ENCODE measurements at places on chromosomes 5 and 9. TPM values are rescaled to one million over a fixed set of nuclear protein-coding genes. Genes with fewer than 3 reads are reported as not detected.

GRCh38 chr9:92444841-92445240, 20.6 kb upstream of the OMD start:
- H3K4me3 ChIP-seq: no peak overlapping the region
- H3K27ac ChIP-seq: no peak overlapping the region
- no peaks in the 10 kb centered on the region for H3K27me3 ChIP-seq
- no peaks in the 10 kb centered on the region for H3K36me3 ChIP-seq
- no peak for DNase-seq

IFNW1 gene
- total RNA-seq: not detected

DNA sequence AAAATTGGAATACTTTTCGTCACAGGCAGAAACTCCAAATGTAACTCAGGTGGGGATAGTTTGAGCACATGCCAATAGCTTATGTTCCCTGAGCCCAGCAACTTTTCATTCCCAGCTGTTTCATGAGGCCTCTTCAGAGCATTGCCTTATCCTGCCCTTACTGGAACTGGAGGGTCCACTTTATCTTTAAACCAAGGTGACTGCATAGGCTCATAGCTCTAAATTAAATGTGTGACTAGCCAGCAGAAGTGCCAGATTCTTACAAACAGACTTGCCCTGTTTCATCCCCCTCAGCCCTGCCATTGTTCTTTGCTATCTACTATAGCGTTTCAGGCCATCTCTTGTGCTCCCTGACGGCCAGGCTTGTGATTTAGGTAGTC, 8.1 kb upstream of the LCP2 start:
- H3K4me3 ChIP-seq: no peak overlapping the region
- no peaks in the 10 kb centered on the region for H3K36me3 ChIP-seq
- H3K27me3 ChIP-seq: no peaks in the 10 kb centered on the region
- no peak for DNase-seq

DNA sequence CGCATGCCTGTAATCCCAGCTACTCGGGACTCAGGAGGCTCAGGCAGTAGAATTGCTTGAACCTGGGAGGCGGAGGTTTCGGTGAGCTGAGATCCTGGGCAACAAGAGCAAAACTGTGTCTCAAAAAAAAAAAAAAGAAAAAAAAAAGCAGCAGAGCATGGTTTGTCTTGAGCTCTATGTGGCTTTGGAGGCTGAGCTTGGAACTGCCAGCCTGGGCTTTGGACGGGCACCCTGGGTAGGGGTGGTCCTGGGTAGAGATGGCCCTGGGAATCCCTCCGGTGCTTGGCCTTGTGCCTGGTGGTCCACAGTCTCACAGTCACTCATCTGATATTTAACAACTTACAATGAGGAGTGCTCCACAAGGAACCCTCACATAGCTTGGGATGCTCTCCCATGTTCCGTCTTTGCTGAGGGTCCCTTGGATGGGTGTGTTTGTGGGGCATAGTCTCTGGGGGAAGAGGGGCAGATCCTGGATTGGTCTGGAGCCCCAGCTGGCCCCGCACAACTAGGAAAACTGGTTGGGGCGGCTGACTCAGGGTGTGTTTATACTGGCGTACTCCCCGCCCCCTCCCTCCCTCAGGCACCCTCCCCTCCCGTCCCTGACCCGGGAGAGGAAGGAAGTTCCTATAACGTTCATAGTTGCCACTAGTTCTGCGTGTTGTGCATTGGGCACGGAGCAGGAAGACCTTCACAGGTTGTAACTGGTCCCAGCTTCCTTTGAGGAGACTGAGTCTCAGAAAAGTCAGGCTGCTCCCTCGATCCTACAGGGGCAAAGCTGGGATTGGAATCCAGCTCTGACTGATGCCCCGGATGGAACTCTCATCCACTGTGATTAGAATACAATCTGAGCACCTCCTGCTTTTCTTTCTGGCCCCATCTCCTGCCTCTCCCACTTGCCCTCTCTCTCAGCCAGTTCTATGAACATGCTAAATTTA, 11.2 kb downstream of the IER5L start:
- 0 out of 2 replicates have a peak, but pooled peaks cover 10% of the 10 kb centered on the region for H3K27me3 ChIP-seq
- no peaks in the 10 kb centered on the region for H3K36me3 ChIP-seq
- no peak for DNase-seq

- DNase-seq: no peak
- H3K4me3 ChIP-seq: no peak overlapping the region
- H3K27me3 ChIP-seq: no peaks in the 10 kb centered on the region
- H3K4me1 ChIP-seq: peaks cover 6% of the 10 kb centered on the region
- no peaks in the 10 kb centered on the region for H3K36me3 ChIP-seq
Measured at GRCh38 chr5:163912046-163912445, 406.6 kb downstream of the MAT2B start.

DNA sequence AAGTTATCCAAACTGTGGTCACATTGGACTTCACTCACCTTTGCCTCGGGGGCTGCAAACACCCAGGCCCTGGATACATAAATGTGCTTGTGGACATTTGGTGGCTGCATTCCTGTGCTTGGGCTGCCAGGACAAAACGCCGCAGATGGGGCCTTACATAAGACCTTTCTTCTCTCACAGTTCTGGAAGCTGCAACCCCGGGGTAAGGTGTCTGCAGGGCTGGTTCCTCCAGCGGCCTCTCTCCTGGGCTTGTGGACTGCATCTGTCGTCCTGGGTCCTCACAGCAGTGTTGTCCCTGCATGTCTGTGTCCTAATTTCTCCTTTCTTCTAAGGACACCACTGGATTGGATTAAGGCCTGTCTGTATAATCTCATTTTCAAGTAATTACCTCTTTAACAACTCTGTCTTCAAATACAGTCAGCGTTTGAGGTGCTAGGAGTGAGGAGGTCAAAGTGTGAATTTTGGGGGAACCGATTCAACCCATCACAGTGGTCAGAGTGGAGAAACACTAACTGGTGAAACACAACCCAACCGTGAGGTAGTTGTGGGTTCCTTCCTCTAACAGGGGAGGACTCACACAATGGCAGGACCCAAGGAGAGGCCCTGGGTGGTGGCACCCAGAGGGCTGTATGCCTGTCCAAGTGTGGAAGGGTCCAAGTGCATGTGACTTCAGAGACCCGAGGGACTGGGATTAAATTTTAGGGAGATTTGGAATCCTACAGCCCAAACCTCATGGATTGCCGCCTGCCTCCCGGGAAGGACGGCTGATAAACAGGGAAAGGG, 415.6 kb downstream of the IRX2 start:
- no peak overlapping the region for H3K27ac ChIP-seq
- no peaks in the 10 kb centered on the region for H3K36me3 ChIP-seq
- H3K4me3 ChIP-seq: no peak overlapping the region
- no peak for DNase-seq
- H3K27me3 ChIP-seq: no peaks in the 10 kb centered on the region

JAKMIP2 gene
- total RNA-seq: 88.6 TPM

GRCh38 chr9:11417782-11418181, 805.0 kb upstream of the PTPRD start:
- no peak overlapping the region for H3K27ac ChIP-seq
- no peak overlapping the region for H3K4me3 ChIP-seq
- H3K27me3 ChIP-seq: no peaks in the 10 kb centered on the region
- no peaks in the 10 kb centered on the region for H3K36me3 ChIP-seq

DNA sequence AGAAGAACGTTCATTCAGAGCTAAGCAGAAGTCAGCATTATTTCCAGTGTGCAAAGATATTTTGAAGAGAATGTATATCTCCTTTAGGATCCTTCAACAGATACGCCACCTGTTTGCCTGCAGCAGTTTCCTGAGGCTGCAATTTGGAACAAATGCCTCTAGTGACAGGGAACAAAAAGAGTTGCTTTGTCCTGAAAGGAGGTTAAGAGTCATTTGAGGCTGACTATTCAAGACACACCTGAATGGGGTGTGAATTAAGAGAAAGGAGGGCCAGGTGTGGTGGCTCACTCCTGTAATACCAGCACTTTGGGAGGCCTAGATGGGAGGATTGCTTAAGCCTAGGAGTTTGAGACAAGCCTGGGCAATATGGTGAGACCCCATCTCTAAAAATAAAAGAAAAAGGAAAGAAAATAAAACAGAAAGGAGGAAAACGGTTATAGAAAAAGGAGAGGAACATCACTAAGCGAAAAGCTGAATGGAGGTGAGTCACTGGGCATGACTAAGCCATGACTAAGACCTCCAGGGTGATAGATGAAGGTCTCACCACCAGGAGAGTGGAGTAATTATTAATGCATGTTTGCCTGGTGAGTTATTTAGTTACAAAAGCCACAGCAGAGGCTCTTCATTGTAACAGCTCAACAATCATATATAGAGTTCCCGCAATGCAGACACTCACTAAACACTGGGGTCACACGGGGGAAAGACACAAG, 255.2 kb upstream of the TNC start:
- H3K4me1 ChIP-seq: peaks cover 44% of the 10 kb centered on the region
- no peaks in the 10 kb centered on the region for H3K36me3 ChIP-seq
- peak; percentile 81 for DNase-seq
- H3K27me3 ChIP-seq: no peaks in the 10 kb centered on the region
- H3K4me3 ChIP-seq: no peak overlapping the region

- no peaks in the 10 kb centered on the region for H3K4me1 ChIP-seq
- no peak overlapping the region for H3K4me3 ChIP-seq
- H3K27me3 ChIP-seq: no peaks in the 10 kb centered on the region
- H3K27ac ChIP-seq: no peak overlapping the region
- no peaks in the 10 kb centered on the region for H3K36me3 ChIP-seq
- no peak for DNase-seq
Measured at GRCh38 chr9:33408087-33408486, 5.7 kb upstream of the AQP7 start.

DNA sequence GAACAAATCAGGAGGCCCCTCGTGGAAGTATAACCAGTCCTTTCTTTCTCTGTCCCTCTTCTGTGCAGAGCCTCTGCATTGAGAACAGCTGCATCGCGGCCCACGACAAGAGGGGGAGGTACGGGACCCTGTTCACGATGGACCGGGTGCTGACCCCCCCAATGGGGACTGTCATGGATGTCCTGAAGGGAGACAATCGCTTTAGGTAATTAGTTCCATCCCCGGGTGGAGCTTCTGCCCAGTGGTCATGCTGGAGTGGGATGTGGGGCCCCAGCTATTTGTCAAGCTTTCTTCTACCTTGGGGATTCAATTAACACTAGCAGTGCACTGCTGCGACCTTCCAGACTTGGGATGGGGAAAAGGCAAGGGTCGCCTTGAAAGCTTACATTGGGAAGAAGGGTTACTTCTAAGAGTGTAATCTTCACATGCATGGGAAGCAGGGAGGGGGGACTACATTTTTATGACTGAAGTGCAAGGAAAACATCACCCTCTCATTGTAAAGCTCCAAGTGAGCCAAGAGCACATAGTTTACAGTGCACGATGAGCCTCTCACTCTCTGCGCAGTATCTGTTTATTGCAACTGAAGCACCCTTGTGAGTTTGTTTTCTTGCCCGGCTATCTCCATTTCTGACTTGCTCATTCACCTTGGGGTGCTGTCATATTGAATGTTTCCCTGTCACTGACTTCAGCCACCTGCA, 27.0 kb downstream of the TGFBI start:
- H3K27me3 ChIP-seq: no peaks in the 10 kb centered on the region
- peak overlapping the region; percentile 98 for H3K27ac ChIP-seq
- no peak overlapping the region for H3K4me3 ChIP-seq
- DNase-seq: no peak

GRCh38 chr5:78328585-78329173, 31.7 kb upstream of the SCAMP1 start:
- H3K4me3 ChIP-seq: no peak overlapping the region
- H3K4me1 ChIP-seq: no peaks in the 10 kb centered on the region
- H3K36me3 ChIP-seq: no peaks in the 10 kb centered on the region
- DNase-seq: no peak
- H3K27ac ChIP-seq: no peak overlapping the region

GRCh38 chr5:177083357-177083756, 3.4 kb upstream of the FGFR4 start:
- H3K27me3 ChIP-seq: no peaks in the 10 kb centered on the region
- peaks cover 13% of the 10 kb centered on the region for H3K4me1 ChIP-seq
- no peak for DNase-seq
- no peak overlapping the region for H3K27ac ChIP-seq
- H3K36me3 ChIP-seq: peaks cover 6% of the 10 kb centered on the region

PCDHB16 gene
- 6.8 TPM for total RNA-seq

GRCh38 chr5:139848508-139849100, 53.0 kb downstream of the PSD2 start:
- no peak overlapping the region for H3K27ac ChIP-seq
- DNase-seq: no peak
- H3K4me3 ChIP-seq: peak overlapping the region; percentile 34
- no peaks in the 10 kb centered on the region for H3K36me3 ChIP-seq
- no peaks in the 10 kb centered on the region for H3K4me1 ChIP-seq

DNA sequence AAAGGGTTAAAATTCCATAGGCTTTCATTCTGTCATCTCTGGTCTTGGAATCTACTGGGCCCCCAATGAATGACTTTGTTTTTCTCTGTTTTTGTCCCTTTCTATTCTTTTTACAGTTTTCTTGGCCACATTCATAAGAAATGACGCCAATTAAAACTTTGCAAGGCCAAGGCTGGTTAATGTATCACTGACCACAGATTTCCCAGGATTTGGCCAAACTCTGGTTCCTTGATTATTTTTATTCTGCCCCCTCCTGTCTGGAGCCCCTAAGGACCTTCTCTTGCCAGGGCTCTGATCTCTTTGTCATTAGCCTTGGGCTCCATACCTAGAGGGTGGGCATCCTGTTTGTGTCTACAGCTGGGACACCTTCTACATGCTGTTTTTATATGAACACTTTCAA, 388.9 kb upstream of the PAPPA start:
- H3K27me3 ChIP-seq: no peaks in the 10 kb centered on the region
- H3K4me1 ChIP-seq: no peaks in the 10 kb centered on the region
- H3K27ac ChIP-seq: no peak overlapping the region
- H3K36me3 ChIP-seq: no peaks in the 10 kb centered on the region
- H3K4me3 ChIP-seq: no peak overlapping the region

DNA sequence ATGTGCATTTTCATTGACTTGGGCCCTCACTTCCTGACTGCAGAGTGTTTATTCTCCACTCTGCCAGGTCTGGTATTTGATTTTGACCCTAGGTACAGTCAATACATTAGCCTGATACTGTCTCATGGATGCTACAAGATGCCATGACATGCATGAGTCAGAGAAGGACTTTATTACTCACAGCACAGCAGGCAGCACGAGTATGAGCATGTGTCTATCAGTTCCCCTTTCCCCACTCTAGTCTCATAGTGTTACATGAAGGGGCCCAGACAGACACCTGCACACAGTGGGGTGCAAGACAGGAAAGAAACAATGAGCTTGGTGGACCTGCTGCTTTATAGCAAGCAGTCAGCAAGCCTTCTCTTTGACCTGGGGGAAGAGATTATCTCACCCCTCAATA, 19.6 kb downstream of the ITGA2 start:
- DNase-seq: no peak
- no peaks in the 10 kb centered on the region for H3K27me3 ChIP-seq
- H3K36me3 ChIP-seq: no peaks in the 10 kb centered on the region
- H3K4me1 ChIP-seq: no peaks in the 10 kb centered on the region
- H3K4me3 ChIP-seq: no peak overlapping the region

DNA sequence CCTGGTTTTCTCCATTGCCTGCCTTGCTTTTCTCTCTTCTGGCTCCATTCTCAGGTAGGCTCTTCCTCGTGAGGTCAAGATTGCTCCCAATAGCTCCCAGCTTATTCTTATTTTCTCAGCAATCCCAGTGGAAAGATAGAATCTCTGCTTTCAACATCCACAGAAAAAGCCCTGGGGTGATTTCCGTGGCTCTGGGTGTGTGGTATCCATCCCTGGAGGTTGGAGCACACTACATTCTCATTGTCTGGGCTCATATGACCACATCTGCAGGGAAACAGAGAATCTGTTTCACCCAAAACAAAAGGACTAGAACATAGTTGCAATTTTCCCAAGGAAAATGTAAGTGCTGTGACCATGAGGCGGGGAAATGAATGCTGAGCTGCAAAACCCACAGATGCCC, 236.0 kb downstream of the TENT4A start:
- DNase-seq: no peak
- H3K4me1 ChIP-seq: no peaks in the 10 kb centered on the region
- no peak overlapping the region for H3K27ac ChIP-seq
- H3K27me3 ChIP-seq: no peaks in the 10 kb centered on the region
- H3K36me3 ChIP-seq: no peaks in the 10 kb centered on the region

RAD50 gene
- total RNA-seq: 28.2 TPM

All from SJCRH30 (cell line).